Fibroblast of villous mesenchyme (primary cell): ENCODE measurements at places on chromosomes 4 and X.

DNA sequence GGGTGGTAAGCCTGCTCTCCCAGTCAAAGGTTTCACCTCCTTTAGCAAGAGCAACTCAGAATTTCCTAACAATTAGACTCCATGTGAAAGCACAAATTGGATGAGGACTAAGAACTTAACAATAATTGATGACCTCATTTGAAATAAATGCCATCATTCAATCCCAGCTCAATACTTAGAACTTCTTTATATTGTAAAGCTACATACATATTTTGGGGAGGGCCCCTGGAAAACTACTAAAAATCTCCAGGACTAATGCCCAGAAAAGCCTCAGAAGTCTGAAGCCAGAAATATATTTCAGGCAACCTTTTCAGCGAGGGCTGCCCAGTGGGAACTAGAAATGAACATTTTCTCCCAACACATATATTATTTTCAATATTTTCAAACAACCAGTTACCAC lies 38.1 kb downstream of the AMOT start:
- no peak for DNase-seq

GRCh38 chrX:110188701-110189558 lies 129.0 kb downstream of the AMMECR1 start:
- DNase-seq = no peak

GRCh38 chrX:131332331-131332730 lies 43.2 kb upstream of the IGSF1 start:
- DNase-seq = no peak

DNA sequence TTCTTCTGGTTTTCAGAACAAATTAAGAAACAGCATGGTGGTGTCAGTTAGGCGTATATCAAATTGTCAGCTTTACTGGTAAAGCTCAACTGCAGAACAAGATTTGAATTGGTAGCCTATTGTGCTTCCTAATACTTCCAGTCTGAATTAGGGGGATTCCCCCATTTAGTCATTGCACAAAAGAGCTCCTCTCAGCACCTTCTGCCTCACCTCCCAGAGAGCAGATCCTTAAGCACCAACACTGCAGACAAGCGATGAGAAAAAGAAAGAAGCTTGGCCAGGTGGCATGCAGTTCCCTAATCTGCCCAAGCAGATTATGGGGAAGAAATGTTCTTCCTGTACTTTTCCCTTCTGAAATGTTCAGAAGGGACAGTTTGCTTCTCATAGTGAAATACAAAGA lies 9.2 kb downstream of the MAP9 start:
- no peak for DNase-seq

- DNase-seq = peak; percentile 52
These were observed 97.4 kb downstream of the COL4A5 start for GRCh38 chrX:108537005-108537404.

GRCh38 chr4:182018691-182019090 lies 224.5 kb upstream of the TENM3 start:
- DNase-seq = no peak

GRCh38 chrX:53312946-53313727 lies 31.8 kb upstream of the IQSEC2 start:
- peak; percentile 57 for DNase-seq

DNA sequence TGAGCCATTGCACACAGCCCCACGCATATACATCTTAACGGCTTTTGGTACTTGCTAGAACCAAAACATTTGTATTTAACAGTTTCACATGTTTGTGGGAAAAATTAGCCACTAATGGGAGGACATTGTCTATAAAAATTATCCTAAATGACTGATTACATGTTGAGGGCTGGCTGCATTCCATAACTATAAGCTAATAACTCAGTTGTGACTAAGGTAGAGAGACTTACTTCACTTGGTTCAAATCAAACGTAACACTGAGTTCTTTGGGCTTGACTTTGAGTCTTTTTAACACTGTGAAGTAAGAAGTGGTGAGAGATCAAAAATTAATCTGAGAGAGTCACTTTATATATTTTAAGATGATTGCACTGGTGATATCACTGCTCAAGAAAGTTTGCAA lies 47.9 kb upstream of the PGRMC2 start:
- DNase-seq = peak; percentile 73

- no peak for DNase-seq
These were observed 68.6 kb upstream of the PPP3CA start for GRCh38 chr4:101415962-101416361.

DNA sequence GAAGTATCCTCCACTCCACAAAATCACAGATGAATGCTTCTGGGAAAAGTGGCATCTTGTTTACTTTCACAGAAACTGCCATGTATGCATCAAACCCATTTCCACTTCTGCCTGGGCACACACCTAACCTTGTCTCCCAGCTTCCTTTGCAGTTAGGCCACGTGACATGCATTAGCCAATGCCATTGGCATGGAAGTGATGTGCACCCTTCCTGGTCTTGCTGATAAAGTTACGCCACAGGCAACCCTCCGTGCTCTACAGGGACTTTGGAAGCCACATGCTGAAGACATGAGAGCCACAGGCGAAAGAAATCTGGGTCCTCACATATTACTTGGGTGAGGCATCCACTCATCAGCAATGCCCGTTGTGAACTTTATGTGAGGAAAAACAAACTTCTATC lies 123.3 kb downstream of the USP46 start:
- no peak for DNase-seq

GRCh38 chrX:118459494-118459893 lies 36.1 kb upstream of the DOCK11 start:
- peak; percentile 48 for DNase-seq

DNA sequence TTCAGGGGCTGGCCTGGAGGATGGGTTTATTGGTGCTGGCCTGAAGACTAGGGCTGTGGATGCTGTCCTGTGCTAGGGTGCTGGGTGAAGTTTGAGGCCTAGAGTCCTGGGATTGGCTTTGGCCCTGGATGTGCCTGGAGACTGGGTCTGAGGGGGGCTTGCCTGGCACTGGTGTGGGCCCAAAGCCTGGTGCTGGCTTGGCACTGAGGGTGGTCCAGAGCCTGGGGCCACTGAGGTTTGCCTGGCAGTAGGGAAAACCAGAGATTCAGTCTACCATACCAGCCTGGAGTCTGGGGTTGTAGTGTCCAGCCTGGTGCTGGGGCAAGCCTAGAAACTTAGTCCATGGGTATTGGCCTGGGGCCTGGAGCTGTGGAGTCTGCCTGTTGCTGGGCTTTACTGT lies 16.6 kb downstream of the BMP15 start:
- no peak for DNase-seq

DNA sequence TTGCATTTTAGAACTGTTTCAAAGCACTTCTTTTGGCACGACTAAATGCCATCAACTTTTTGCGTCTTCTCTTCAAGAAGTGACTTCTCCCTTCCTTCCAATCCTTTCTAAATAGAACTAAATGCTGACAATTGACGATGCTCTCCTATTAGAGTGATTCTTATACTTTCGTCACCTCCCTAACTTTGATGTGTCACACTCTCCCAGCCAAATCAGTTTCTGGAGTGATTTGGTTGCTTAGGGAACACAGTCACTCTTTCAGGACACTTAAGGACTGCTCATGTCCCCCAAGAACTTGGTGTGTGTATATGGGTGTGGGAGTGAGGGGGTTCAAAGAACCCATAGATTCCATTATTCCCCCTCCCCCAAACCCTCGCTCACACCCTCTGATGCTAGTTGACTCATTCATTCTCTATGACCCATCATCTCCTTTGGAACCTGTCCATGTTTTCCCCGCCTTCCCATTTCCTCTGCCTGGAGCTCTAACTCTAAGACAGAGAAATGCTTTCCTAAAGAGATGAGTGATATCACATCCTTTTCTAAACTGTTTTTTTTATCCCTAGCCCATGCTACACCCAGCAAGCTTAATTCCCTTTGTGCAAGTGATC lies 26.8 kb upstream of the AREG start:
- peak; percentile 66 for DNase-seq

- DNase-seq = no peak
These were observed 109.4 kb downstream of the EFHC2 start for GRCh38 chrX:44234116-44234515.

DNA sequence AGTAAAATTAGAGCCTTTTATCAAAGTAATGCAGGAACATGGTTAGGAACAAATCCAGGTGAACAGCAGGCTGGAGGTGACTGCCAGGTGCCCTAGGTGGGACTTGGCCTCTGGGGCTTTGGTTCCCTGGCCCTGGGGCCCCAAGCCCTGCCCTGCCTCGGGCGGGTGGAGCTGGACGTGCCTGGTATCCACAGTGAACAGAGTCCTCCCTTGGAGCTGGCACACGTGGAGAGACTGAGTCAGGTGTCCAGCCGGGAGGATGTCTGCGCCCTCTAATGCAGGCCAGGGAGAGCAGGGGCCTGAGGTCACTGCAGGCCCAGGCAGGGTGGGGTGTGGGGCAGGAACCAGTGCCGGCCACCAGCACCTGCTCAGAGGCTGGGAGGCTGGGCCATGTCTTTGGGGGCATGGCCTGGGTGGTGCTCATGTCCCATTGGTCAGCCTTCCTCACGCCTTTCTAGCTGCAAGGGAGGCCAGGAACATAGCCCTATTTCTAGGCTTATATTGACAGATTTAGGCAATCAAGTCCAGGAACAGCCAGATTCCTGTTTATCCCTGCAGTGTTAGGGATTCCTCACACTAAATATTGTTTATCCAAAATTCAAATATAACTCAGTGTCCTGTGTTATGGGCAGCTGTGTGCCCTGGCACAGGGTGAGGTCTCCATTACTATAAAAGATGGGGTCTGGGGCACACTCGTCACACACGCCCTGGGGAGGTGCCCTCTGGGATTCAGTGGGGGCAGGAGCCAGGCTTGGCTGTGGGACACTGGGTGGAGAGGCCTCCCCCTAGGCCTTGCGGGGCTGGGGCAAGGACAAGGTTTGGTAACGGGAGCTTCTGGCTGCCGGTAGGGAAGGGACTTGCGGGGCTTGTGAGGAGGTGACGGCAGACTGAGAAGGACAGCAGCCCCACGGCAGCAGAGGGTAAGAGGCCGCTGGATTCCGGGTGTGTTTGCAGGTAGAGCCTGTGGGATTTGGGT lies 14.3 kb upstream of the NAT8L start:
- DNase-seq = no peak

DNA sequence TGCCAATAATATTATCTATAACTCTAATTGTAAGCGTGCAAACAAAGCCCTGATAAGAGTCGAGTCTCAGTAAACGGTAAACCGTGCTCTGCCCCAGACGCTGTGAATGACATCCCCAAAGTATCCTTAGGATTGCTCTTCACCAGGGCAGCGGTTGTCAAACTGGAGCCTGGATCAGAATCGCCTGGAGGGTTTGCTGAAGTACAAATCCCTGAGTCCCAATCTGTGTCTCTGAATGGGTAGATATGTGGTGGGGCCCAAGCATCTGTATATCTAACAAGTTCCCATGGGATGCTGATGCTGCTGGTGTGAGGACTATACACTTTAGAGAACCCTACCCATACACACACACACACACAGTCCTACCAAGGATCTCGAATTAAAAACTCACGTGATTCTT lies 813 bp upstream of the APBB2 start:
- DNase-seq = no peak

DNA sequence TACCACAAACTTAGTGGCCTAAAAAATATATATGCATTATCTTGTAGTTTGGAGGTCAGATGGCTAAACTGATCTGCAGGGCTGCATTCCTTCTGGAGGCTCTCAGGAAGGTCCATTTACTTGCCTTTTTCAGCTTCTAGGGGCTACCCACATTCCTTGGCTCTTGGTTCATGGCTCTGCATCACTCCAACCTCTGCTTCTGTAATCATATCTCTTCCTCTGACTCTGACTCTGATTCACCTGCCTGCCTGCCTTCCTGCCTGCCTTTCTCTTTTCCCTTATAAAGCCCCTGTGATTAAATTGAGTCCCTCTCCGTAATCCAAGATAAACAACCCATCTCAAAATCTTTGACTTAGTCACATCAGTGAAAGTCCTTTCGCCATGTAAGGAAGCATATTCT lies 25.0 kb upstream of the FRMPD4 start:
- DNase-seq = no peak

DNA sequence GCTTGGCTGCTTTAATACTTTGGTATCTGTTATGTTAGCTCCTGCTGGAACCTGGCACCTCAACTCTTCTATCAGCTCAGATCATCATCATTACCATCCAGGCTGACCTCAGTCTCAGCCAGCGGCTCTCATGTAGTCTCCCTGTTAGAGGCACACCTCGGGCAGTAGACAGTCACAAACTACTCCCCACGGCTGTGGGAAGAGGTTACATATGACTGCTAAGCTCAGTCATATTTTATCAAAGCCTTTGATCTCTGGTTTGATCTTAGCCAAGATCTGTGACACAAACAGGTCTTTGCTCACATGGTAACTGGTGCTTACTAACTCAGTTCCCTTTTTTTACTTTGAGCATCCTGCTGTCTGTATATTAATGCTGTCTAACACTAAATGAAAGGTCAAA lies 384.9 kb downstream of the CENPC start:
- no peak for DNase-seq

DNA sequence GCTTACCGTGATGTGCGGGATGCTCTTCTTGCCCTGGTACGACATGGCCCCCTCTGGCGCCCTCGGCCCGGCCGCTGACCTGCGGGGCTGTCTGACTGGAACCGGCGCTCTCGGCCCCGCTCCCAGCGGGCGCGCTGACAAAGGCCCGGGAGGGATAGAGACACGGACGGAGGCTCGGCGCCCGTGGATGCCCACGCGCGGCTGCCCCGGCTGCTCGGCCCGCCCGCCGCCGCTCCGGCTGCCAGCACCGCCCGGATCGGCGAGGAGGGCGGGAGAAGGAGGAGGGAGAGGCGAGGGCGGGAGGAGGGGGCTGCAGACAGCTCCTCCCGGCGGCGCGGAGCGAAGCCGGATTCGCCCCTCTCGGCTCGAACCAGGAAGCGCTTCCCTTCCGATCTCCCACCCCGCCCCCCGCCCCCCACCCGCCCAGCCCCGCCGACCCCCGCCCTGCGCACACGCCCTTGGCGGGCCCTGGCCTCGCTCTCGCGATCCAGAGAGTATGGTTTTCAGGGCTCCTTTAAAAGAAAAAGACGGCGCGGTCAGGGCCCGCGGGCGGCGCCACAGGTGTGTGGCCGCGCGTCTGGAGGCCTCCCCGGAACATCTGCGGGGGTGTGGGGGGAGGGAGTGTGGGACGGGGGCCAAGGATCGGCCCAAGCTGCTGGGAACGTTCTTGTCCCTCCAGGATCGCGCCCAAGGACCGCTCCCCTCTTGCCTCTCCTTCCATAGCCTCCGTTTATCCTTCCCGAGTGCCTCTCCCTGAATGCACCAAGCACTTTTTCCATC lies 4.5 kb downstream of the CRMP1 start:
- no peak for DNase-seq

GRCh38 chr4:134201216-134202161 lies at the start of gene PABPC4L:
TSS of gene PABPC4L (minus strand) at chr4:134201789. CDS start at chr4:134201019, 770 bp downstream.
- peak; percentile 62 for DNase-seq

GRCh38 chr4:78355306-78355705 lies 196.3 kb upstream of the ANXA3 start:
- no peak for DNase-seq

- no peak for DNase-seq
These were observed 764.4 kb upstream of the PCDH10 start for GRCh38 chr4:132384709-132385108.

GRCh38 chr4:184748251-184748652 lies 14.4 kb upstream of the CENPU start:
- DNase-seq = no peak

- no peak for DNase-seq
These were observed 56.9 kb downstream of the OTC start for GRCh38 chrX:38409289-38409688.
